Activated CD4-positive, alpha-beta T cell treated with anti-CD3 and anti-CD28 coated beads for 24 hours (primary cell): ENCODE measurements at places on chromosomes 12 and 14.

GRCh38 chr14:88044776-88045446 lies 40.0 kb downstream of the GPR65 start:
- no peak for DNase-seq

GRCh38 chr12:130968611-130969010 lies 14.9 kb downstream of the ADGRD1 start:
- DNase-seq: no peak

DNA sequence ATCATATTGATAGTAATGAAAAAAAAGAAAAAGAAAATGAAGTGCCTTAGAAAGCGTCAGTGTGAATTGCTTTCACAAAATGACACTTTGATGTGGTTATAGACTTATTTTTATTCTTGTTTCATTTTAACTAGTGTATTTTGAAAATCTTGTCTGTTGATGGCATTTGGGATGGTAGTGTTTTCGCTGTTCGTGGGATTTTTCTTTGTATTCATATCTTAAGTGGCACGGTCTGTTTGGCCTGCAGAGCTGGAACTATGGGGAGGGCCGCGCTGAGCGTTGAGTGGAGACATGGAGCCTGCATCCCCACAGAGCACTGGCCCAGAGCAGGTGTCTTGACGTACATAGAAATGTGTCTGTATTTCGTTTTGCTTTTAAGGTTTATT lies 61.6 kb downstream of the WDR20 start:
- DNase-seq: no peak

- no peak for DNase-seq
These were observed 183.9 kb upstream of the BMP4 start for GRCh38 chr14:54140551-54140950.

DNA sequence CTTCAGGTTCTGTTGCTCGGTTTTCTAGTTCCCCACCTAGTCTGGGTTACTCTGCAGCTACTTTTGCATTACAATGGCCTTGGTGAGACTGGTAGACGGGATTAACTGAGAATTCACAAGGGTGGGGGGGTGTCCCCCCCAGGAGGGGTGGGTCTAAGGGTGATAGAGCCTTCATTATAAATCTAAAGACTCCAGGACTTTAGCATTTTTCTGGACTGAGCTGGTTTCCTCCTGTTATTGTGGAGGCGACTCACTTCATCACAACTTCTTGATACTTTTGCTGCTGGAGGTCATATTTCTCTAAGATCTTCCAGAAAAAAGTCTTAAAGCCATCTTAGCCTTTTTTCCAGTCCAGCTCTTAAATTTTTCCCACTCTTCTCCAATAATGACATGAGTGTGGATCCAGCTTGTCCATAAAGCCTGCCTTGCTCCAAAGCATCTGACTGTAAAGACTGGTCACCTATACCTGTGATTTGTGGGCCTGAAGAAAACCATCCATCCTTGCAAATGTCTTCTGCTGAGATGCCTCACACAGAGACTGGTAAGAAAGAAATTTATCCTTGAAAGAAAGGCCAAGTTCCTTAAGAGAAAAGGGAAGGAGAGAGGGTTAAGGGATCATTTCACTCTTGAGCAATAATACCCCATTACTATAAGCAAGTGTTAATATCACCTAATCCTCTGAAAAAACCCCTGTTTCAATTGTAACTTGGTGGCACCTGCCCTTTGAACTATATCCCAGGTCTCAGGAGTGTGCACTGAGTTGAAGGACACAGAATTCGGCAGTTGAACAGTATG lies 19.7 kb upstream of the SLC2A14 start:
- DNase-seq: no peak

DNA sequence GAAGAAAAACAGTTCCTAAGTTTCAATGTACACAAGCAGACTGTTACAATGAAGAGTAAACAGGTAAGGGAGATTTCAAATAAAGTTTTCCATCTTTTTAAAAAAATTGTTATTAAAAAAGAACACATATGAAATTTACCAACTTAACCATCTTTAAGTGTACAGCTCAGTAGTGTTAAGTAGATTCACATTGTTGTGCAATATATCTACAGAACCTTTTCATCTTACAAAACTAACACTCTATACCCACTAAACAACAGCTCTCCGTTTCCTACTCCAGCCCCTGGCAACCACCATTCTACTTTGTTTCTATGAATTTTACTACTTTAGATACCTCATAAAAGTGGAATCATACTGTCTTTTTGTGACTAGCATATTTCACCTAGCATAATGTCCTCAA lies 139.5 kb downstream of the SLC25A21 start:
- DNase-seq: no peak

- no peak for DNase-seq
These were observed 82.0 kb upstream of the ESRRB start for GRCh38 chr14:76293923-76294322.
